AG20443 (cell line): ENCODE measurements at places on chromosomes 2 and 18.

DNA sequence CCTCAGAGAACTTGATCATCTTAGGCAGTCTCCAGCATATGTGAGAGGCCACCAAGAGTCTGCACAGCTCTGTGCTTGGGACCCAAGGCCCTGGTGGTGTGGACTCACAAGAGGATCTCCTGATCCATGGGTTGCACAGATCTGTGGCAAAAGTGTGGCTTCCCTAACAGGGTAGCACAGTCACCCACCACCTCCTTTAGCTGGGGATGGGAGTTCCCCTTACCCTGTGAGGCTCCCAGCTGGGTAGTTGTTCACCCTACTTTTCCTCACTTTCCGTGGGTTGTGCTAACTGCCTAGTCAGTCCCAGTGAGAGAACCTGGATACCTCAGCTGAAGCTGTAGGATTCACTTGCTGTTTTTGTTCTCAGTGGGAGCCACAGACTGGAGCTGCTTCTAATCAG lies 123.7 kb downstream of the FTCDNL1 start:
- no peak for DNase-seq

DNA sequence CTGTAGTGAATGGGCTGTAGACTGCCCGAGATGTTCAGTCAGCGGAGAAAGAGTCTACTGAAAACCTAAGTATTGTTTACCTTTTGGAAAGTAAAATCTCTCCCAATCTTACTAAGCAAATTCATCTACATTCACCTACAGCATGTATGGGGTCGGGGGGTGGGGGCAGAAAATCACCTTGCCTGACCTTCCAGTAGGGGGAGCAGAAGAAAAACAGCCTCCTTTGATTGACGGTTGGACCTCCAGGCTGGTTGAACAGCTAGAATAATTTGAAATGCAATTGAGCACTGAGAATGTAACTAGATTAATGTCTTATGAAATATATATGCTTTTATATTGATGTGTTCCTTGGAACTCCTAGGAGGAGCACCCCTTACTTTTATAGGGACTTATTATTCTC lies 10.0 kb downstream of the LRATD1 start:
- DNase-seq: no peak

DNA sequence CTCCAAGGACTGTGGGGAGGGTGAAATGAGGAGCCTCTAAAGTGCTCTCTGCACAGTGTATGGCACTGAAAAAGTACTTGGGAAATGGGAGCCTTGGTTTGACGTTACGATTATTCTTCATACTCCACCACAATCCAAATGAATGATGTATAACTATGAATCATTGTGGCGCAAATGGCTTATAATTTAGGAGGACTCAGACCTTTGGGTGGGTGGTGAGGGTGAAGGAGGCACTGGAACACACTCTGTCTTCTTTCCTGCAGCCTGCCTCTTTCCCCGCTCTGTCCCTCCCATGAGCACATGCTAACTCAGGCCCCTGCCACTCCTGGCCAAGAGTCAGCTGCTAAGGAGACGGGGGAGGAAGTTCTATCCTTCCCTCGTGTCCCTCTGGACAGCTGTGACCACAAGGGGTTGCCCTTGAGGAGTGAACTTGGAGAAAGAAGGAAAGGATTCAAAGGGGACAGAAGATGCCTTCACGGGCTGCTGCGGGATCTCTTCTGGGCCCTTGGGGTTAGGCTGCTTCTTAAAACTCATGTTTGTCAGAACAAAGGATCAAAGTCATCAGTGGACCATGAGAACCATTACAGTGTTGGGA lies 36.5 kb downstream of the POLR1A start:
- DNase-seq: no peak

GRCh38 chr18:10449396-10449795 lies 5.0 kb upstream of the APCDD1 start:
- DNase-seq: no peak

- no peak for DNase-seq
Observed at GRCh38 chr2:45532181-45532580, 78.9 kb downstream of the SRBD1 start.

DNA sequence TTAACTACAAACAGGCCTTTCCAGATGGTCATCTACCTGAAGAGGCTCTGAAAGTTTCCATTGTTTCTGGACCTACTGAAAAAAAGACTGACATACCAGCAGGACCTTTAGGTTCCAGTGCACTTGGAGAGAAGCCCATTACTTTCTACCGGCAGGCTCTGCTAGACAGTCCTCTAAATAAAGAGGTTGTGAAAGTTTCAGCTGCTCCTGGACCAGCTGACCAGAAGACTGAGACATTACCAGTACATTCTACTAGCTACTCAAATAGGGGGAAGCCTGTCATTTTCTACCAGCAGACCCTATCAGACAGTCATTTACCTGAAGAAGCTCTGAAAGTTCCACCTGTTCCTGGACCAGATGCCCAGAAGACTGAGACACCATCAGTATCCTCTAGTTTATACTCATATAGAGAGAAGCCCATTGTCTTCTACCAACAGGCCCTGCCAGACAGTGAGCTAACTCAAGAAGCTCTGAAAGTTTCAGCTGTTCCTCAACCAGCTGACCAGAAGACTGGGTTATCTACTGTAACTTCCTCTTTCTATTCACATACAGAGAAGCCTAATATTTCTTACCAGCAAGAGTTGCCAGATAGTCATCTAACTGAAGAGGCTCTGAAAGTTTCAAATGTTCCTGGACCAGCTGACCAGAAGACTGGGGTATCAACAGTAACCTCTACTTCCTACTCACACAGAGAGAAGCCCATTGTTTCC lies 65.8 kb downstream of the ALMS1 start:
- no peak for DNase-seq

GRCh38 chr18:25289001-25289631 lies 62.9 kb downstream of the ZNF521 start:
- DNase-seq: peak; percentile 63
